ENCODE measurements at places on chromosomes 12 and 14.

DNA sequence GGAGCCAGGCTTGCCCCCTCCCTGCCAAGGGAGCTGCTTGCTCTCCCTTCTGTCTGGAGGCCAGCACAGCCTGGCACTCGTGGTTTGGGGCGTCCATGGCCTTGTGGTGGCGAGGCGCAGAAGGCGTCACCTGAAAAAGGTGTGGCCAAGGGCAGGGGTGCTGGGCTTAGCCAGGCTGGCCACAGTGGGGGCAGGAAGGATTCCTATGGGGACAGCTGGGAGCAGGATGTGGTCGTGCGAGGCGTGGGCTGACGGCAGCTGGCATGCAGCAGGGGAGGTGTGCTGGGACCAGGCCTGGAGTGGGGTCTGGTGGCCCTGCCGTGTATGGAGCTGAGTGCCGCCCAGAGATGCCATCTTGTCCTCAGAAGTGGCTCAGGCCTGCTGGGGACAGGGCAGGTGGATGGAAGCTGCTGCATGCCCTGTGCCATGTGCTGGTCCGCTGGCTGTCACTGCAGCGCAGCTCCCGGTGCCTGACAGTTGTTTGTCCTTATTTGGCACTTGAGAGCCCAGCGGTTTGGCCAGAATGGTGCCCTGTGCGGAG is 30.0 kb downstream of the SH2B3 start:
- no peak for DNase-seq

DNA sequence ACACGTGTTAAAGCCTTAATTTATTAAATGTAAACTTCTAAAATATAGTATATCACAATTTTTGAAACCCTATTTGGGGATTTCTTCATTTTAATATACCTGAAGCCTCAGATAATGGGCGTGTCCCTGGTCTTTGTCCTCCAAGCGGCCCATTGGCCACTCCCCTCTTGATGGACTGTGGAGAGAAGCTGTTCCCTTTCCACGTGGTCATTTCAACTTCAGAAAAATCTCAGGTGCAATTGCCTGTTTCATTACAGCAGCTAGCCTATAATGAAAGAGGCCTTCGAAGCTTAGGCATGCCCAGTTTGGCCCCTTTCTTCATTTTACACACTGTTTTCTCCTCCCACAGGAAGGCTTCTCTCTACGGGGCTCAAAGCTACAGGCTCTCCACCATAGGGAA is 131.4 kb upstream of the ARHGAP5 start:
- no peak for DNase-seq

DNA sequence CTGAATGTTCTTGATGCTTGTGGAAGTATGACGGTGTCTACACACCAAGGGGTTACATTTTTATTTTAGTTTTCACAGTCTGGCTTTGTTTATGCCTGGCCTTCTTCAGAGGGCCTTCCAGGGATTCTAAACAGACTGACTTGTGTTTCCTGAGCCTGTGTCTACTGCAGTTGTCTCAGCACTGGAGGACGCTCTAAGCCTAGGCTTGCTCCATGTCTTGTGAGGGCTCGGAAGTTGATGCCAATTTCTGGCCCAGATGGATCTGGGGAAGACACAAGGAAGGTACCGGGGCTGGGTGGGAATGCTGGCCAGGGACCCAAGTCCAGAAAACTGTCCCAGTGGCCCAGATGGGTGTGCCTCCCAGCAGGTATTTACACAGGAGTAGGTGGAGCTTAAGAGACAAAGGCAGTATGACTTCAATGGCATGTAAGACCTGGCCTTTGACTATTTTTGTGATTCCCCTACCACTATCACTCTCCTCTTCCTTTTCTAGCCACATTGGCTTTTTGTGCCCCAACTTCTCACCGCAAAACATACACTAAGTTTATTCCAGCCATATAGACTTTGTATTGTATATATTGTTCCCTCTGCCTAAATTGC is 56.9 kb downstream of the GPR137C start:
- no peak for DNase-seq

- DNase-seq, result no peak
Observed at GRCh38 chr12:56103066-56103711, 1.2 kb upstream of the PA2G4 start.

- DNase-seq, result no peak
Observed at GRCh38 chr12:32545413-32545980, 133.6 kb upstream of the DNM1L start.

- no peak for DNase-seq
Observed at GRCh38 chr14:31761325-31761724, 200.1 kb downstream of the NUBPL start.

GRCh38 chr12:49963976-49964815 is 2.5 kb downstream of the AQP5 start:
- no peak for DNase-seq

- no peak for DNase-seq
Observed at GRCh38 chr12:54592316-54592715, 3.9 kb upstream of the PPP1R1A start.

GRCh38 chr12:611721-612120 is 51.5 kb downstream of the NINJ2 start:
- no peak for DNase-seq

GRCh38 chr12:111355201-111355925 is 13.5 kb downstream of the PHETA1 start:
- DNase-seq, result no peak

All from stimulated activated CD4-positive, alpha-beta T cell treated with anti-CD3 and anti-CD28 coated beads, Interleukin-4, amount 100 ng/mL, for 48 hours (primary cell).